ENCODE measurements at places on chromosomes 3 and 15.
A peak's percentile ranks its signal among the peaks of the same experiment; 100 is the strongest.

DNA sequence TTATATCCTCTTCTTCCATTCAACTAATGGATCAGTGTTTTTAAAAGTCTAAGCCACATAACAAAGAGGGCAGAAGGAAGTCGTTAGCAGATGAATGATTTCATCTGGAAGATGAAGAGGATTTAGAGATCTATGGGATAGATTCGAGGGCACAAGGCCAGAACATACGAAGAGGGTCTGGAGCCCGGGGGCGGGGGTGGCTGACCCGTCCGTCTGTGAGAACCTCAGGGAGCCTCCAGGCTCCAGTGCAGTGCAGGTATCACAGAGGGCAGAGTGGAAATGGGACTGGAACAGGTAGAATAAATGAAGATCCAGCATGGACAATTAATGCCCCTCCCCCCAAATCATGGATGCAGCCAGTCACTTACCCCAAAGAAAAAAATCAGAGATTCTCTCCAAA lies 1.5 kb upstream of the GOLGA8B start:
- no peak for DNase-seq

DNA sequence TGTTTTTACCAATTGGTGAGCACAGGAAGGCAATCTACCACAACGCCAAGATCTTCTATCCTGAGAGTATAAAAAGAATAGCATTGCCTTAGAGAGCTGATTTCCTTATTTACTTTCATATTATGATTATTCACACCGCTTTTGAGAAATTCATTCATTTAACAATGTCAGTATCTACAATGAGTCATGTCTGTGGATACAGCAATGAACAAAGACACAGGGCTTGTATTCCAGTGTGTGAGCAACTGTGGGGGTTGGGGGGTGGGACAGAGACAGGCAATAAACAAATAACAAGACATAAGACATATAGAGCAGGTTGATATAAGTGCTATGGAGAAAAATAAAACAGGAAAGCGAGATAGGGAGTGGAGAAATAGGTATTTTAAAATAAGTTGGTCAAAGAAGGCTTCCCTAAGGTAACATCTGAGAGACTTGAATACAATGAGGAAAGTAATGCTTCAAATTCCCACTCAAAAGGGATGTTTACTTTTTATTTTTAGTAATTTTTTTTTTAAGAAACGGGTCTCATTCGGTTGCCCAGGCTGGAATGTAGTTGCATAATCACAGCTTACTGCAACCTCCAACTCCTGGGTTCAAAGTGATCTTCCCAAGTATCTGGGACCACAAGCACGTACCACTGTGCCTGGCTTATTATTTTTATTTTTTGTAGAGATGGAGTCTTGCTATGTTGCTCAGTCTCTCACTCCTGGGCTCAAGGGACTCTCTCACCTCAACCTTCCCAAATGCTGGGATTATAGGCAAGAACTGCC lies 45.7 kb downstream of the PGBD4 start:
- DNase-seq: no peak

DNA sequence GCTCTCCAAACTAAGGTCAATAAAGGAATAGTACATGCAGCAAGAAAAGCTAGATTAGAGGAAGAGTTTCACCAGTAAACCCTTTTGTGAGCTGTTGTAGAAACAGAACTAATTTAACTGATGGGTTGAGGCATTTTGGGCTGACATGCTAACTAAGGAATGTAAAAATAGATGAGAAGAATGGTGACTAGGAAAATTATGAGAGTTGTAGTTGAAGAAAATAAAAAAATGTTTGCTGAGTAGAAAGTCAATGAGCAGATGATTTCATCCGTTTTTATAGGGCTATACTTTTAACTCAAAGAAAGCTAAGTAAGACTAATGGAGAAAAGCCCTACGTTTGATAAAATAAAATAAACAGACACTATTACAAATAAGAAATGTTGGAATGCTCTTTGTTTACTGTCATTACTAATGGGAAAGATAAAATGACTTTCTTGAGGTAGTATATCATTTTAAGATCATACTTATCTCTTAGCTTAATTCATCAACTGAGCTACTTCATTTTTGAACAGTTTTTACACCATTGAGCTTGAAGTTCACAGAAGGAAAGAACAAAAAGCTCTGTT lies 209.4 kb upstream of the DPH6 start:
- no peak for DNase-seq

GRCh38 chr3:25056803-25057351 lies 371.2 kb upstream of the RARB start:
- no peak for DNase-seq

- no peak for DNase-seq
Observed at GRCh38 chr3:108953700-108954099, at the start of gene GUCA1C. Gene GUCA1C (minus strand): TSS chr3:108953879. CDS start chr3:108953762, 117 bp downstream.

DNA sequence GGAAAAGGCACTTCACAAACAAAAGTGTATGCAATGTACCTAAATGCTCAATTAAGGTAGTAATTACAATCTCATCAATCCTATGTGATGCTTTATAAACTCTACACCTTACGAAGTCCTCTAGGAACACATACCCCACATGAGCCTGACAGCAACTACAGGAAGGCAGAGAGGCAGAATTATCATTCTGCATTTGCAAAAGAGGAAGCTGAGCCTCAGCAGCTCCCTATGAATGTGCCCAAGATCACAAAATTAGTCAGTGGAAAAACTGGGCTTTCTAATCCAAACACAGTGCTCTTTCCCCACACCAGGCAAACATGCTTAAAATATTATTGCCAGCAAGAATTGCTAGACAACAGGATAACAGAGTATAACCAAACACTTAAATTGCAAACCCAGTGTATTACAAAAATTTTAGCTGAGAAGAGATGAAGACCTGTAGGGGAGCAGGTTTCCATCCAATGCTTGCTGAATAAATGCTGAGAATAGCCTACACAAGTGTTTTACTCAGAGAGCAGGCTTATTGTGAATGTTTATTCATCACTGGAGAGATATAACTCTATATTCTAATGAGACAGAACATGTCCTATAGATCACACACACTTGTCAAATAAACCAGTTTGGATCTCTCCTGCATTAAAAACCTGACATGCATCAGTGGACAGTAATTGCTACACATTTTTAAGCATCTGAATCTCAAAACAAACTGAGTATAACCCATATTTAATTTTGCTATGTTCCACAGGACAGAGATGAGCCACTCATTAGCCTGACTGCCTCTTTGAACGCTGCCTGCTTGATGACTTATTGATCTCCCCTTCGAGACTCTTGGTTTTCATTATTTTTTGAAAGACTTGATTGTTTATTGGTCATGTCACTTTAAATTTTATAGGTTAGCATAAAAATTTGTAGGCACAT lies 62.2 kb downstream of the PLCH1 start:
- DNase-seq: no peak

- no peak for DNase-seq
Observed at GRCh38 chr3:141076797-141077571, 25.8 kb downstream of the SPSB4 start.

GRCh38 chr15:79221696-79222095 lies 60.8 kb upstream of the ANKRD34C start:
- no peak for DNase-seq

DNA sequence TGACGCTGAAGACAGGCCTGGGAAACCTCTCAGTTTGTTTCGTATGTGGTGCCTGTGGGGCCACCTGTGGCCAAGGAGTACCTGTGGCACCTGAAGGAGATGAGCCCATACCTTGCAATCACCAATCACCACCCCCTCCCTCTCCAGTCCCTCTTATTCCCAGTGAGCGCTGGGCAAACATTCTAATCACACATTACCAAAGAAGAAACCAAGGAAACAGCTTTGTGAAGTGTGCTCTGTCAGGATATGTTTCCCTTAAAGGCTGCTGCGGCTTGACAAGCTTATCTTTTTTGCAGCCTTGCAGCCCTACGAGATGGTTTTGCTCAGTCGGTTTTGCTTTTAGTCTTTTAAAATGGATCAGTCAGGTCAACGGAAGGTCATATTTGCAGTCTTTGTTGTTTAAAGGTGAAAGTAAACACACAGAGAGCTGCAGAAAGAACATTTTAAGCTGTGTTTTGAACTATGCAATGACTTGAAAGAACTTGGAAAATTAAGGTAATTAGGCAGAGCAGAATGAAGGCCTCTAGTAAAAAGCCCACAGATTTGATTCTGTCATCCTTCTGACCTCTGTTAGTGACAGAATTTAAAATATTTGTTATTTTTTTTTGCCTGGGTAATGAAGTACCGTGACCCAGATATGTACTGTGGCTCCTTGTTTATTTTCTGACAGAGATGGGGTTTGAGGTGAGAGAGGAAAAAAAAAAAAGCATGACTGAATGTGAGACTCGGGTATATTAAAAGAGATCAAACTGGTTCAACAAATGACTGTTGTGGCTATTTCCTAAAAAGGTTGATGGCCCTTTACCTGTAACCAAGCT lies 461.4 kb downstream of the NSUN3 start:
- no peak for DNase-seq

- DNase-seq: no peak
Observed at GRCh38 chr15:96264801-96265515, 65.5 kb upstream of the NR2F2 start.

DNA sequence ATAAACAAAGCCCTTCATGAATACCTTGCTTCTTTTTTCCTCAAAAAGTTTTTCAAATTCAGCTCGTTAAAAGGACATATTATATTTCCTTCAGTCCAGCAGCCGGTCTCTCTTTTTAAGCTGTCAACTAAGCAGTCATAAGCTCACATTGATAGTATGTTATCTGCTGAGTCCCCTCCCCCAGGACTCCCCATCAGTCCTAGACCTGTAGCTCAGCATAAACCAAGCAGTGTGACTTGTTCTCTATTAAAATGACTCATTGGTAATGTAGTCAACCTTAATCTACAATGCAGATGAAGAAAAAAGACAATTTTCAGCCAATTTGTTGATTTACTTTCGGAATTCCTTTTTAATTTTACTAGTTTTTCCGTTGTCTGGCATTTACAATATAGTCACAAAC lies 483.8 kb downstream of the MECOM start:
- DNase-seq: no peak

DNA sequence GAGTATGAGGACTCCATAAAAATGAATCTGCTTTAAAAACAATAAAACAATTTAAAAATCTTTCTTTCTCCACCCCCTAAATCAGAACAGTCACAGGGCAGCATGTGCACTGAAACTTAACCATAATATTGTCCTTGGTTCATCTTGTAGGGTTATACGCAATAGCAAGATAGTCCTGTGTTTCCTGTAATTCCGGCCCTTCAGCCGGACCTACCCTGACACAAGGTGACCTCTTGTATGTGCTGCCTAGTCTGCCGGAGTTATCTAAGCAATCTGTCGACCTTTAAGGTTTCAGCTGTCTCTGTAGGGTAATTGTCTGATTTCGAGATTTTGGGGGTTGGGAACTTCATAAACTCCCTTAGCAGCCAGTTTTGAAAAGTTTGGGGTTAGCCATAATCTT lies 99.9 kb downstream of the DHX36 start:
- no peak for DNase-seq

DNA sequence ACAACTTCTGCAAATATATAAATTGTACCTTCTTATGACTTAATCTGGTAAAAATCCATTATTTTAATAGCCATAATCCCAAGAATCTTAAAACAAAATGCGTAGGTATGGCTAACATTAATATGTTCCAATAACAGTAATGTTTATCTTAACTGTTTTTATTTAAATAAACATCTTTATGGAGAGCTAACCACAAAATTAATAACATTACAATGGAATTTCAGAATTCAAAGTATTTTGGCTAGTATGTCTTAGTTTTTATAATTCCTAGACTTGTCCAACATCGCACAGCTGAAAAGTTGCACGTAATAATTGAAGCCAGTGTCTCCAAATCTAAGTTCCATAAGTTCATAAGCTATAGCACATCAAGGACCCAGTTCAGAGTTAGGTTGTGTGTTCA lies 47.6 kb downstream of the ANKRD28 start:
- no peak for DNase-seq

GRCh38 chr3:160402221-160403027 lies 3.0 kb downstream of the SMC4 start:
- DNase-seq: no peak

GRCh38 chr3:141060327-141060726 lies 9.2 kb downstream of the SPSB4 start:
- no peak for DNase-seq

- no peak for DNase-seq
Observed at GRCh38 chr3:52213901-52214300, 11.5 kb downstream of the TLR9 start.

DNA sequence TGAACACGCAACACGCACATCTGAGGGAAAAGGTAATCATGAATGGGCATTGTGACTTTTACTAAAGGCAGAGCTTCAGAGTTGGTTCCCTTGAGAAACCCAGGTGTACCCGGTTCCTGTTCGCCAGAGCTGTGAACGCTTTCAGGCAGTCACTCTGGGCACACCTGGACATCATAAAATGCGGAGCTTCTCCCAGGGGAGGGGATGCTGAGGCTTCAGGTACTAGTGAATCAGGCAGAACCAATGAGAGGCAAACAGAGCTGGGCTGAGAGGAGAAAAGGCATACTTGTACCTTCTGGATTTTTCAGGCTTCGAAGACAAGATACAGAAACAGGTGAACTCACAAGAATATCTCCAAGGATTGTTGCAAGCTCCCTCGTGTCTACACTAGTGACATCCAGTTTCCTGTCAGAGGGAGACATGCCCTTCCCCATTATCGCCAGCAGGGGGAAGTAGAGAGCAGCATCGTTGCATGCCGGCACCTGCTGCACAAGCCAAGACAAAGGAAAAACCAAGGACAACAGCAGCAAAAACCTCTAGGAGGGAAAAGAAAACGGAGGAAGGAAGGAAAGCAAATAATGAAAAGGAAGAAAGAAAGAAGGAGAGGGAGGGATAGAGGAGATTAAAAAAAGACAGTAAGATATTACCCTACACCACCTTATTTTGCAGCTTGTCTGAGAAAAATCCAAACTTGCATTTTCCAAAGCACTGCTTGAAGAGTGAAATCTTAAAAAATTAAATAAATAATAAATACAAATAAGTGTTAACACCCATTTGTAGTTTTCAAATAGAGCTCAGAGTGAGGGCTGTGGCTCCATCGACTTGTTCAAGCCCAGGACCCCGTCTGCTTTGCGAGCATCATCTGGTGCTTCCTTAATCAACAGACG lies 2.0 kb downstream of the AHSG start:
- DNase-seq: peak; percentile 62

DNA sequence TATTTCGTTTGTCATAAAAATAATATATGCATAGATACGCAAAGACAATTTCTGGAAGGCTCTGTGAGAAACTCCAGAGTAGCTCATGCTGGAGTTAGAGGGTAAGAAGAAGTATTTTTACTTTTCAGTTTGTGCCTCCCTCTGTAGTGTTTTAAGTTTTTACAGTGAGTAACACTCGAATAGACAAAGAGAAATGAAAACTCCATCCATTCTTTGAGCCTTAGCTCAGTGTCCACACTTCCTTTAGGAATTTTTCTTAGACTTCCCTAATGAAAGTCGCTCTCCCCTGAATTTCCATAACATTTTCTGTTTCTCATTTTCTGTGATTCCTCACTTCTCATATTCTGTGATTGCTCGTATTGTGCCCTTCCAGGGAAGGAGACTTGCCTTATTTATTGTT lies 2.1 kb downstream of the BLOC1S6 start:
- DNase-seq: no peak

GRCh38 chr3:186400662-186401061 lies 38.6 kb upstream of the DGKG start:
- DNase-seq: no peak

DNA sequence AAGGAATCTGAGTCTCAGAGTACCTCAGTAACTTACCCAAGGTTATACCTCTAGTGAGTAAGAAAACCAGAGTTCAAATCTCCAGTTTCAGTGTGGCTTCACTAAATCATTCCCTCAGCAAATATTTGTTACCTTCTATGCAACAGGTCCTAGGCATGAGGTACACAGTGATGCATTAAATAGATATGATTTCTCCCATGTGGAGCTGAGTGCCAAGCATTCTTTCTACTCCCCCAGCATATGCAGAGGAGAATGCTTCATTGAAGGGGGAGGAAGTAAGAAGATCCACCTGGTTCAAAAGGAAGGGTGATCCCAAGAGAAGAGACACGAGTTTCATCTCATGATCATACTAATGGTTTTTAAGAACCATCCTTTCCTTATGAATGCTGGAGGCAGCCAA lies 6.8 kb upstream of the MTHFS start:
- no peak for DNase-seq

Measured in activated CD8-positive, alpha-beta memory T cell treated with anti-CD3 and anti-CD28 coated beads for 48 hours (primary cell).